ENCODE measurements at places on chromosomes 3 and 15. TPM values are rescaled to one million over a fixed set of nuclear protein-coding genes. Genes with fewer than 3 reads are reported as not detected.

Gene ERICH6
- polyA plus RNA-seq = 0.02 TPM

Gene FANCD2OS
- not detected for polyA plus RNA-seq

Gene BFSP2
- polyA plus RNA-seq = not detected

Gene C3orf85
- not detected for polyA plus RNA-seq

GRCh38 chr15:82183121-82184031 lies 79.2 kb downstream of the EFL1 start:
- DNase-seq = peak; percentile 32

DNA sequence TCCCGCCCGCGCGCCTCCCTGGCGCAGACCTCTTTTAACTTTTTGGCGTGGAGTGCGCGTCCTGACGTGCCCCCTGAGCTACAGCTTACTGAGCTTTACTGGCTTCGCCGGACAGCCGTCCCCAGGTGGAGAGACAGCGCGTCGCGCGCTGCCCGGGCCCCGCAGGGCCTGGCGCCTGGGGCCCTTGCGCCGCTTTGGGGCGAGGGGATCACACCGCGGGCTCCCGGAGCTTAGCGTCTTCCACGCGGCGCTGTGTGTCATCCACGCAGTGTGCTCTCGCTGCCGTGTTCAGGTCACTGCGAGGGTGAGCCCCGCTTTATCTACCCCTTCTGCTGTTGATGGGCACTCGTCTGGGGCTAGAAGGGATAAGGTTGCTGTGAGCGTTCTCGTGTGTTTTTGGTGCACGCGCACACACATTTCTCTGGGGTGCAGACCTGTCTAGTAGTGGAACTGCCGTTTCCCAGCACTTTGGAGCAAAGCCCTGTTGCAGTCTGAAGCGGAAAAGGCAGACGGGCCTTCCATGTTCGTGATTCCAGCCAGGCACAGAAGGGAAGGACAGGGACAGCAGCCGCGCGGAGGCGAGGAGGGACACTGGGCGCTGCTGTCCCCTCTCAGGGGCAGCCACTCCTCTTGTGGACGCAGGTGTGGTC lies 33.1 kb upstream of the ALDH1L1 start:
- no peak for DNase-seq

DNA sequence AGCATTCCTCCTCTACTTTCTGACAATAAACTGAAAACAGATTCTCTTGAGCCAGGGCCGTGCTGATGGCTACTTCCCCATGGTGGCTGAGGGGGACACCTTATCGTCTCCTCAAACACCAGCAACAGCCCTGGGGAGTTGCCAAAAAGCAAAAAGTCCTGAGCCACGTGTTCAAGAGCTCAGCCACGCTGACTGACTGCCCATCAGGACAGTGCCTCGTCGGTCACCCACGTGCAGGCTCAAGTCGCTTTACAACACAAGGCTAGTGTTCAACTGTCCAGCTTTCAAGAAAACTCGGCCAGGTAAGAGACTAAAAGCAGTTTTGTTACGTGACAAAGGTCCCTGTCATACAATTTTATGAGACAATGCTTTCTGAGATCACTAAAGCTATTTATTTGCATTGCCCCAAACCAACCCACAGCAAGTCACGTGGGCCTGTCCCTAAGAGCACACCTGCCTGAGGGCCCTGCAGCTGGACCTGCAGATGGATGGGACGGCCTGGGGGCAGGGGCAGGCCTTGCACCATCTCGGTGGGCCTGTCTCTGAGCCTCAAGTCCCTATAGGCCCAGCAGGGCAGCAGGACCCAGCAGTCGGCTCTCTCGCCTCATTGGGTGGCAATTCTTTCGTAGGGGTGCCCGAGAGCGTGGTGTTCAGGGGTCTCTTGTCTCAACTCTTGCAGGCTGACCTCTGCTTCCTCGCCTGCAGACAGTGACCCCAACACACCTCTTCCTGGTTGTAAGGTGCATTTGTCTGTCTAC lies 42.7 kb downstream of the NIPA2 start:
- DNase-seq = no peak

DNA sequence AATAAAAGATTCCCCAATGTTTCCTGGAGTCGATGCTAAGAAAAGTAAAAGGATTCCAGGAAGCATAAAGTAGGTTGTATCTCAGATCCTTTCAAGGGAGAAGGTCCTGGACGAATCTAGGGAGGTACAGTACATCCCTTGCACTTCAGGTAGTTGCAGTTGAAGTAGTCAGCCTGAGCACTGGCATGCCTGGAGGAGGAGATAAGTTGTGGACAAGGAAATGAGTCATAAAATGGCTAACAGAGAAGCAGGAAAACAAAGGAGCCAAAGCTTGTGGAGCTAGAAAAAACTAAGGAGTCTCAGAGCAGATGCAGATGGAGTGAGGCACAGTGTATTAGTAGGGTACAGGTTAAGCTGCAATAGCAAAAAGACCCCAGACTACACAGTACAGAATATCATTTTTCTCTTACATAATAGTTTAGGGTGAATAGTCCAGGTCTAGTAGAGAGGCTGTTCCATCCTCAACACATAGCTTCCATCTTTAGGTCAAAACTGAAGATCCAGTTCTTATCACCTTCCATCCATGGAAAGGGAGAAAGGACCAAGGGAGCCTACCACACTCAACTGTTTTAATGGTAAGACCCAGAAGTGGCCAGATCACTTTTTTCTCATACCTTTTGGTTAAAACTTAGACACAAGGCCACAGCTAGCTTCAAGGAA lies 41.3 kb downstream of the COL6A5 start:
- DNase-seq = peak; percentile 59

DNA sequence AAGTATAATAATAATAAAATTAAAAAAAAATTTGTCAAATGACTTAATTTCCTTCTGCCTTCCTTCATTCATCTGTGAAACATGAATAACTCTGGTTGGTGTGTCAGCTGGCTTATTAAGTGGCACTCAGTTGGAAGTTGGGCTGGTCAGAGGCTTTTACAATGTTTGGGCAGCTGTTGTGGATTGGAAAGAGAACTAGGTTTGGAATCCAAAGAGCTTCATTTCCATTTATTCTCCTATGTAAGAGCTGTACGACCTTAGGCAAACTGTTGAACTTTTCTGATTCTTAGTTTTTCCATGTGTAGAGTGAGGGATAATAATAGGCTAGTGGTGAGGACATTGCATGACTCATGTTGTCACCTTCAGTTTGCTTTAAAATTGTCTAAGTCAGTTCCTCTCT lies 606.7 kb downstream of the PDCD6IP start:
- no peak for DNase-seq

- DNase-seq = no peak
Observed at GRCh38 chr15:31096563-31096962, 5.0 kb downstream of the TRPM1 start.

GRCh38 chr3:9078561-9079240 lies 115.4 kb upstream of the RAD18 start:
- no peak for DNase-seq

DNA sequence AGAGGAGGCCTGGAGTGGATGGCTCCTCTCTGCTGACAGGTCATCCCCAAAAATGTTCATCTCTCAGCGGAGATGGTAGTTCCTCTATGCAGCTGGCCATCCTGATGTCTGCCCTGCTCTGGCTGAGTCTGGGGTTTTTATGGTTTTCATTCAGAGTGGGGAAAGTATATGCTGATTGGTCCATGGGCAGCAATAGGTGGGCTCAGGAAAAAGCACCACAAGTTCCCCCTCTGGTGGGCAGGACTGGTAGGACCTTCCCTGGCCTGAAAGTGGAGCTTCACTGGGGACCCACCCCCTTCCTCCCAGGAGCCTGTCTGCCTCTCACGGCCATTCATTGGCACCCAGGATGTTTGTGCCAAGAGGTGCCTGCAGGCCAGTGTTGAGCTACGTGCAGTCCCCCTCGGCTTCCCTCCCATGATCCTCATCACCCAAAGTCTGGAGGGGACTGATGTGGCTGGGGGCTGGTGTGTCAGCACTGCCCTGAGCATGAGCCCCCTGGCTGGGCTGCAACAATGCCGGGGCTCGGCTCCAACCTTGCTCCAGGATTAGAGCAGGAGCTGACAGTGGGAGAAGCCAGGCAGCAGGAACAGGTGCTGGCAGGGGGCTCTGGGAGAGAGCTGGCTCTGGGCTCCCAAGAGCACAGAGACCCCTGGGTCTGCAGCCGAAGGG lies 13.1 kb upstream of the BLOC1S6 start:
- no peak for DNase-seq

GRCh38 chr3:143810166-143810952 lies 37.9 kb downstream of the SLC9A9 start:
- no peak for DNase-seq

GRCh38 chr15:76334438-76335306 lies 1.9 kb upstream of the ISL2 start:
- DNase-seq = no peak

- peak; percentile 92 for DNase-seq
Observed at GRCh38 chr15:34682674-34683073, 72.1 kb downstream of the GJD2 start.

- DNase-seq = no peak
Observed at GRCh38 chr3:160765211-160765610, 9.2 kb downstream of the PPM1L start.
